ENCODE measurements at places on chromosomes 3 and 15.

DNA sequence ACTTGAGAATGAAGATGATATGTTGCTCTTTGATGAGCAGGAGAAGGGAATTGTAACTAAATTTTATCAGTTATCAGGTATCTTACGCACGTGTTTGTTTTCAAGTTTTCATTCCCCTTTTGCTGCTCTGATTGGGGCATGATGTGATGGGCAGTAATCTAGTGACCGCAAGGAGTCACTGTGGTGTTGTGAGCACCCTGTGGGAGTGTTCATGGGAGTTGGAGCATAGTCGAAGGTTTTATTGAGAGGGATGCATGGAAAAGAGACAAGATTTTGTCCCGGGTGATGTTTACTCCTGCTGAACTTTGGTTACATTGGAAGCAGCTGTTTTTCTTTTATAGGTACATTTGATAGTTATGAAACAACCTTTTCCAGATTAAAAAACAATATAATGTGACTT, 2.1 kb downstream of the FAN1 start:
- DNase-seq = no peak

DNA sequence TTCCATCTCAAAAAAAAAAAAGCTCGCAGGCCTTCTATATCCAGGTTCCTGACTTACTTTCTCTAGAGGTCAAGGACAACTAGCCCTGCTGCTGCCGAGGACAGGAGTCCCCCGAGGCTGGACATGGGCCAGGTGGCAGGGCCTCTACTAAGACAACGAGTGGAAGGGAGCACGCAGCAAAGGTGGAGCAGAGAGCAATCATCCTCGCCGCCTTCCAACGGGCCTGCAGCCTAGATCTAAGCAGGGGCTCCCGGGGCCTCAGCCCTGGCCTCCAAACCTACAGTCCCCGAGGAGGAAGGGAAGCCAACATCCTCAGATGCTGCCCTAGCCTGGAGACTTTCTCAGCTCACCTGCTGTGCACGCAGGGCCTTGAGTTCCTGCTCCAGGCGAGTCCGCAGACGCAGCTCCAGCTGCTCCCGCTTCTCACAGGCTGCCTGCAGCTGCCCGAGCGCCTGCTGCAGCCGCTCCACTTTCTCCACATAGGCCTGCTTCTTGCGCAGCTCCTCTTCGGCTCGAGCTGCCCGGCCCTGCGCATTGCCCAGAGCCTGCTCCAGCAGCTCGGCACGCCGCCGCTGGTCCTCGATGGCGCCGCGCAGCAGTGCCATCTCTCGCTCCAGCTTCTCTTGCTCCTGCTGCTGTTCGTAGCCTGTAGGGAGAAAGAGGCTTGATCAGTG, 12.9 kb downstream of the AMOTL2 start:
- DNase-seq = no peak

DNA sequence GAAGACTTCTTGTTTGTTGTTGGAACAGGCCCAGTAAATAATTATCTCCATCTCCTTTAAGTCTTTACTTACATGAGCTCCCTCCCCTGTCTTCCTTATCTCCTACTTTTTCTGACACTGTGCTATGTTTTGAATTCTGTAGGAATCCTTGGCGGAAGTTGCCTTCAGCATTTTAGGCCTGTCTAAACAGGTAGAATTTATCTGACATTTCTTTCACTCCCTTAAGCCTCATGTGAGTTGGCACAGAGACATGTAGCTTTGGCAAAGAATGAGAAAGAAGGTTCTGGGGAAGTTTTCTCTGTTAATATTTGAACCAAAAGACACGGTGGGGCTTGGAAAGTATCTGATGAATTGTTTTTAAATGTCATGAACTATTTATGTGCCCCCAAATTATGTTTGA, 8.1 kb downstream of the MCTP2 start:
- no peak for DNase-seq

- no peak for DNase-seq
Measured at GRCh38 chr15:59950603-59951388, 53.3 kb upstream of the FOXB1 start.

- DNase-seq = no peak
Measured at GRCh38 chr3:176275113-176275512, 922.2 kb downstream of the TBL1XR1 start.

DNA sequence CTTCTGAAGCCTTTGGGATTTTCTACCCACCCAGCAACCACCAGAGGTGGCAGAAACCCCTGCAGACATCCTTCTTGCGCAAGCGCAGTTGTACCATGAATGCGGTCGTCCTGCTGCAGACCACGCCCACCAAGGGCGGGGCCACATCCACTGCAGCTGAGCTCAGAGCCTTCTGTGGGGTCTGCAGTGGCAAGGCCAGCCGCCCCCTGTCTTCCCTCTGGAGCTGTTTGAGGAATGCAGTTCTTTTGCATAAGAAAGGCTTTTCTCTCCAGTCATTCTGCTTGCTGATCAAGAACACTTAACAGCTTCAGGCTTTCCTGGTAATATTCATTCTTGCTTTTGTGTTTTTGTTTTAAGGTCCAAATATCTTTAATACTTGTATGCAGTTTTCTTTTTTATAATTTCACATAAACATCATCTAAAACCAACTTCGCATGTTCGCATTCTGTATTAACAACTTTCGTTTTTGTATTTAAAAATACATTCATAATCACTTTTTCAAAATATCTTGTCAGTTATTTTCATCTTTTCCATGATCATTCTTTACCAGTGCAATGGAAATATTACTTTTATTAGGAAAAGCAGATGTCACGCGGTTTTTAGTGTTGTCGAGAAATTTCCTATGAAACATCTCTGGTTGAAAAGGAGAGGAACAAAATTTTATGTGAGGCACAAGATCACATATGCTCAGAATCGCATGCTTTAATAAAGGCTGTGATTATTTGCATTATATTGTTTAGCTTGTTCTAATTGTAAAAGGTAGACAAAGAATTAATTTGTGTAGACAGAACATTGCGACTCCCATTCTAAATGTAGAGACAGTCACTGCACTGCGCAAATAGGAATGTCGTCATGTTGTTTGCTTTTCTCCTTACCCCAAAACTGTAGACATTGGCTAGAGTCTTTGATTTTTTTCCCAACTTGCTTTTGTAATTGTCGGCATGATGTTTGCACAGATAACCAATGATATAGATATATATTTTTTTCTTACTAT, 98.1 kb upstream of the SNRPN start:
- no peak for DNase-seq

DNA sequence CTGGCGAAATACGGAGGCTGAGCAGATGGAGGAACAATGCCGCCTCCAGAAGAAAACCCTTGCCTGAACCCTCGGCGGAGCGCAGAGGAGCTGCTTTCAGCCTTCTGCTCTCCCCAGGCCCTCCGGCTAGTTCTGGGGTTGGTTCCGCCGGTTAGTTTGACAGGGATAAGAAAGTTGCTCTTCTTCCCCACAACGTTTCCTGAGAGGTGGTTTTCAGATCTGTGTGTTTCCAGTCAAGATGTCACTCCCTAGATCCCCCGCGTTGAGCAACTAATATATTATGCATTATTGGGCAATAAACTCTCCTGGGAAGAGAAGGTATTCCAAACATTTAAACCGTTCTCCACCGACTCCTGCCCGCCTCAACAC, 551 bp downstream of the NLGN1 start:
- DNase-seq = peak; percentile 76

DNA sequence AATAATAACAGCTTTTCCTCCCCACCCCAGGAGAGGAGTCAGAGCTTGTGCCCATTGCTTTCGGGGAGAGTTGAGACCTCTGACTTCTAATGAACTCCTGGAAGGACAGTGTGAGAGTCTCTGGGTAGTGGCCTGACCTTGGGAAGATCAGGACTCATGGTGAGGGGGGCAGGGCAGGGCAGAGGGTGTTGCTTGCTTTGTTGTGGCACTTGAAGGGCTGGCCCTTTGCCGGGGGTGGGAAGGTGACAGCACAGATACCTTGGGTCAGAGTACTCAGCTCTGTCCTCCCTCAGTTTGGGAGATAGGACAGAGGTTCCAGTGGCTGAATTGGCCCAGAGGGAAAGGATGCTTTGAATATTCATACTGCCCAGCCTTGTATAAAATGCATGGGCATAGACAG, 15.8 kb downstream of the RBP2 start:
- DNase-seq = no peak

DNA sequence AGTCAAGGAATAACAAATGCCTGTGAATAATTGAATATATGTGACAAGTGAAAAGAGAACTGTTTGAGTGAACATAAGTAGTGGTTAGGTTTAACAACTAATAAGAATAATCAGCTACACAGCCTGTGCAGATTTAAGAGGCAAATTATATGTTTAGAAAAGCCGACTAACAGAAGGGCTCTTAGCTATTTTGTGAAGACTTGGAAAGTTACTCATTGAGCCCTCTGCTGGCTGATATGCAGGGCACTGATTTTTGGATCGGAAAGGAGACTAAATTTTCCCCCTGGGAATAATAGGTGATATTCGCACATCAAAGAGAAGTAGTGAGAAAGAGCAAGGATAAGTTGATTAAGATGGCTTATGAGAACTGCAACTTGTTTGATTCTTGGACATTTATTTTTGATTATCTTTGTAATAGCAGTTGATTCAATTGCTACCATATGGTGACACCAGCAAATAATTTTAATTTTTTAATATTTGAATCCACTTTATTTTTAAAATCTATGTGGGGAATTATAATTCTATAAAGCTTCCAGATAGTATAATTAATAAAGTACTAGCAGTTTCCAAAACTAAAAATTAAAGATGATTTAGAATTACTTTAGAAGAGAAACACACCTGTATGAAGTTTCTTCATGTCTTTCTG, 156.2 kb downstream of the NLGN1 start:
- DNase-seq = peak; percentile 61

- DNase-seq = no peak
Measured at GRCh38 chr3:72375237-72376076, 472.8 kb downstream of the SHQ1 start.

DNA sequence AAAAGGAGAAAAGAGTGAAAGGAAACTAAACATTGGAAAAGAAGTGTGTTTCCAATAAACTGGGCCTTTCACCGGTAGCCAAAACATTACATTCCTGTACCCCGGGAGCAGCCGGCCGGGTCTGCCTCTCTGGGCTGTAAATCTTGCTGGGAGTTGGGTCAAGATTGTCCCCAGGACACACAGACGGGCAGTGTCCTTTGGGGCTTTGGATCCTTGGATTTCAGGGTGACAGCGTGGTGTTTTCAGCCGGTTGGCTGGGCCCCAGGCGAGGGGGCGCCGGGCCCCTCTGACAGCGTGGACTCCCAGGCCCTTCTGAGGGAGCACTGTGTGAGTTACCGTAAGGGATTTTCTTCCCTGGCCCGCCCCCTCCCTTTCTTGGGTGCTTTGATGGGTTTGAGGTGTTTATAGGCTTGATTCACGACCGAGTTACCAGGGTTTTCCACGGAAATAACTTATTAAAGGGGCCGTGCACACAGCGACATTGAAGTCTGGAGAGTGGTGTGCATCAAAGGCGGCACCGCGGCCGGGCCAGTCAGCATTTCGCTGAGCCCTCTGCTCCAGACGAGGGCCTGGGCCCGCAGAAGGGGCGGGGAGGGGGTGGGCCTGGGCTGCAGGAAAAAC, 27.4 kb downstream of the SMAD6 start:
- no peak for DNase-seq

DNA sequence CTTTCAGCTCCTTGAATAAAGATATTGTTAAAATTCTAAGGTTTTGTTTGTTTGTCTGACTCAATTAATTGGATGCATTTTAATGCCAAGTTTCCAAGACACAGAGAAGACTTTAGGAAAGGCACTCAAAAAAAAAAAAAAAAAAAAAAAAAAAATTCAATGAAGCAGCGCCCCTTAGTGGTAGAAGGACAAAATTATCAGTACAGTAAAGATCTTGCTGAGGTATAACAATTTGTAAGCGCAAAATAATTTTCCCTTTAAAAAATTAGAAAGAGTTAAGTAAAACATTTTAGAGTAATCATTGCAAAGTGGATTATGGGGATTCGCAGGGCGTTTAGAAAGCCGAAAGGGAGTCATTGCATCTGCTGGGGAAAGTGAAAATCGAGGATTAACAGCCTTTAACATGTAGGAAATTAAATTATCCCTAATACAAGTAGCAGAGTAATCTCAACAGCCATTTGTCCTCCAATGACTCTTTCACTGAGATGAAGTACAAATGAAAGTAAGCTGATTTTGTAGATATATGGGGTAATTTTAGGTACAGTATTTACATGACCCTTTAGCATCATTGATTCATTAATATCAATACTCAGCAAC, 5.8 kb upstream of the DIS3L start:
- peak; percentile 69 for DNase-seq

GRCh38 chr3:59426821-59427565, 377.2 kb upstream of the CFAP20DC start:
- peak; percentile 79 for DNase-seq

GRCh38 chr15:92075764-92076163, 222.3 kb downstream of the SLCO3A1 start:
- no peak for DNase-seq

- no peak for DNase-seq
Measured at GRCh38 chr15:101148881-101149664, 102.8 kb downstream of the CHSY1 start.

- no peak for DNase-seq
Measured at GRCh38 chr3:83434880-83435587, 1523.8 kb upstream of the CADM2 start.

GRCh38 chr3:189685860-189686259, 54.7 kb downstream of the TP63 start:
- DNase-seq = peak; percentile 87

GRCh38 chr15:73190189-73190601, 137.9 kb downstream of the NEO1 start:
- peak; percentile 76 for DNase-seq

GRCh38 chr15:34084086-34084485, 17.6 kb downstream of the EMC7 start:
- DNase-seq = no peak
